ENCODE measurements at places on chromosomes 5 and 9. TPM values are rescaled to one million over a fixed set of nuclear protein-coding genes. Genes with fewer than 3 reads are reported as not detected.

GRCh38 chr5:107500347-107500746, 170.4 kb downstream of the EFNA5 start:
- DNase-seq, result no peak

Gene WNT8A
- total RNA-seq, result not detected

GRCh38 chr9:101453776-101454570, 18.4 kb upstream of the ALDOB start:
- no peak for DNase-seq

DNA sequence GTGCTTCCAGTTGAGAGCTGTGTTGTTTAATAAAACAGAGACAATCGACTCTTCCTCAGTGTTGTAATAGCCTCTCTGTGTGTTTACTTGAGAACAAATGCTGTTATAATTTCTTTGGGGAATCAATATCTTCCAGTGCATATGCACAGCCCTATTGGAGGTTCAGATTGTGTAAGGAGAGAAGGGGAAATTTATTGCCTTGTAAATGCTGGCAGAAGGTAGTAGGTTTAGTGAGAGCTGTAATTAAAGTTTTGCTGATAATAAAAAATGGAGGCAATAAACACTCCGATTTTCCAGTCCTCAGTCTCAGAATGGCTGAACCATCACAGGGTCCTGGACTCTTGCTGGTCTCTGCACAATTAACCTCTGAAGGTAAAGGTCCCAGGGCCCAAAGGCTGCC, 128.3 kb downstream of the C5orf15 start:
- no peak for DNase-seq

Gene STPG3
- total RNA-seq, result not detected

Gene ZNG1C
- total RNA-seq, result 67.6 TPM

DNA sequence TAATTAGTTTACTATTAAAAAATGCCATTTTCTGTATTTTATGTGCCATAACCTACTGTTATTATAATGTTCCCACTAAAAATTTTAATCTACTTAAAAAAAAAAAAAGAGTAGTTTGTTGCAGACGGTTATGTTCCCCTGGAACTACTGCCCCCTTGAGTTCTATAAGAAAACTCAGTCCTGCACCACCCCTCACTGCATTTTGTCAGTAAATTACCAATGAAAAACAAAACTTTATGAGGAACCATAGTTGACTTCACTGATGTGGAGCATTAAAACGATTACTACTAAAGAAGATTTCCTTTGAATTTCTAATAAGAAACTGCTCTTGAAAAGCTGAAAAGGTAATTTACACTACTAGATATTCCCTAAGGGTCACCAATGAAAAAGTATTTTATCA, 288.7 kb downstream of the FBXL17 start:
- no peak for DNase-seq

Gene OCLN
- 52.8 TPM for total RNA-seq

DNA sequence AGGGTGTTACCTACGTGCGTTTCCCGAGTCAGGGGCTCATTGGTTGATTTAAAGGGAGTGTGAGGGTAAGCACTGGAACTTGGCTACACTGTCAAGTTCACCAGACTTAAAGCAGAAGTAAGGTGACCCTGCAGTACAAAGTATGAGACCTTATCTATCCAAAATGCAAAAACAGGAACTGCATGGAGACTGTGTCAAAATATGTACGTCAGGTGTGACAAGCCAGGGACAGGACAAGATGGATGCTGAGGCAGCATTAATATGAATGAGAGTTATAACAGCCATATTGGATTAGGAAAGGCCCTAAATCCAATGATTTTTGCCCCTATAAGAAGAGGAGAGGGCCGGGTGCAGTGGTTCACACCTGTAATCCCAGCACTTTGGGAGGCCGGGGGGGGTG, 15.4 kb upstream of the SUSD3 start:
- DNase-seq, result no peak

GRCh38 chr5:149381261-149381985, 2.3 kb upstream of the IL17B start:
- DNase-seq, result no peak

DNA sequence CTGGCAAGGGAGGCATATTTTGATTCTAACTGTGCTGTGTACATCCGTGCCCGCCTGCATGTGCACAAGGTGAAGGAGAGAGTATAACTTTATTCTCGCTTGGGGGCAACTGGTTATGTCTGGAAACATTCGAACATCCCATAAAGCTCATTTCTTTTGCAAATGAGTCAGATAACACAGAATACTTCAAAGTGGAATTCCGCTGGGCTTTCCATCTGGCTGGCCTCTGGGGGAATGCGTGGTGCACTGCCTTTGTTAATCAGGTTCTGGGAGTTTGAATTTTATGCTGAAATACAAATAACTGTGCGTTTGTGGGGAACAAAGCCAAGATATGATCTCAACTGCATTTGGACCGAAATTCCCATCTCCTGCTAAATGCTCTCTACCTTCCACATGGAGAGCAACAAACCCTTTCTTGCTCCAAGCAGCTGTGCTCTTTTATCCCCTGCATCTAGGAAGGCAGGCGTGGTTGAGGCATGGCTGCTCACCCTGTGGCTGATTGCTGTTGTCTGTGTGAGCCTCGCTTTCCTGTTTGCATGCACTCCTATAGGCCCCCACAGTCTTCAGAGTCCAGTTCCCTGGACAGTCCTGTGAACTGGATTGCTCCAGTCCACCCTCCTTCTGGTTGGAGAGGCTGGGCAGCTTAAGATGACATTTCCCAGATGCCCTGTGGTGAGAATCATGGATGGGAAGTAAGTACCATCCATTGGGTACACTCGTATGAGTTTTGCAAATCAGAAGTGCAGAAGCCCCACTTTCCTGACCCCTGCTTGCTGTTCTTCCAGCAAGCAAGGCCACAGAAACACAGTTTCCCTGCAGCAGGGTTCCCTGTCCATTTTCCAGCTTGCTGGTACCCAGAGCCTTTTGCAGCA, 82.9 kb upstream of the ALDH1B1 start:
- DNase-seq, result no peak

Gene TAF11L6
- not detected for total RNA-seq

DNA sequence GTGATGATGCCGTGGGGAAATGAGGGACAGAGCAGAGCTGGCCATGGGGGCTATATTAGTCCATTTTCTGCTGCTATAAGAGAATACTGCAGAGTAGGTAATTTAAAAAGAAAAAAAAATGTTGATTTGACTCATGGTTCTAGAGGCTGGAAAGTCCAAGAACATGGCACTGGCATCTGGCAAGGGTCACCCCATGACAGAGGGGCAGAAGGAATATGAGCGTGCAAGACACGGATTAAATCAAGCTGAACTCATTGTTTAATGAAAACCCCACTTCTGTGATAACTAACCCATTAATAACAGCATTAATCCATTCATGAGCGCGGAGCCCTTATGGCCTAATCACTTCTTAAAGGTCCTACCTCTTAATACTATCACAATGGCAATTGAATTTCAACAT, 68.8 kb downstream of the SNX18 start:
- DNase-seq, result no peak
